T-helper 17 cell (primary cell): ENCODE measurements at places on chromosomes 16 and 17.
A peak's percentile ranks its signal among the peaks of the same experiment; 100 is the strongest.

GRCh38 chr17:784143-784542, 2.0 kb downstream of the MRM3 start:
- no peak for DNase-seq

DNA sequence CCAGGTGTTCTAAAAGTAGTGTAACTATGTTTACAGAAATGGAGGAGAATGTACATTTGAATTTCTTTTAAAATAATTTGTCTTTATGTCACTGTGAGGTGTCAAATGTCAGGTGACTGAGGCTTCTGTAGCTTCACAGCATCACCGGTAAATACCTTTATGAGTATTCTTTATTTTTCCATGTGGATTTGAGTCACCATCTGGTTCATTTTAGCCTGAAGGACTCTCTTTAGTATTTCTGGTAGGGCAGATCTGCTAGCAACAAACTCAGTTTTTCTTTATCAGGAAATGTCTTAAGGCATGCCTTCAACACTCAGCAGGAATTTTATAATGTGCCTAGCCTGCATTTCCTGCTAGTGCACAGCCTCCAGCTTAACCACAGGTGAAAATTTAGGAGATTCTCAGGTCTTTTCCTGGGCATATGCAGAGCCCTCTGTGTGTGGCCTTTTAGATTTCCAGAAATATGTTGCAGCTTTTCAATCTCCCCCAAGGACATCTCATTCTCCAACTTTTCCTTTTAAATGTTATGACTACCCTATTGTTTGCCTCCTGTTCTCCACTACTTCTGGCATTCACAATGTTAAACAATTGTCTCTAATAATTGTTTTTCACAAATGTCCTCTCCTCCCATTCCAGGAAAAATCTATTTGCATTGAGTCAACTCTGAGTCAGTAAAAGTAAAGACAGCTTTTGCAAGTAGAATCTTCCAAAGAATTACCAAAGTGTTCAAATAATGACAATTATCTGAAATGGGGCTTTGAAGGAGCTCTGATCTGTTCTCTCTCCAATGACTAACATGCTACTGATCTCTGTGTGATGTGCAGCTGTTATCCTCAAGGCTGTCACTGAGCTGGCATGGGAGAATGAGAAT, 239.4 kb upstream of the CPHXL start:
- DNase-seq: no peak

DNA sequence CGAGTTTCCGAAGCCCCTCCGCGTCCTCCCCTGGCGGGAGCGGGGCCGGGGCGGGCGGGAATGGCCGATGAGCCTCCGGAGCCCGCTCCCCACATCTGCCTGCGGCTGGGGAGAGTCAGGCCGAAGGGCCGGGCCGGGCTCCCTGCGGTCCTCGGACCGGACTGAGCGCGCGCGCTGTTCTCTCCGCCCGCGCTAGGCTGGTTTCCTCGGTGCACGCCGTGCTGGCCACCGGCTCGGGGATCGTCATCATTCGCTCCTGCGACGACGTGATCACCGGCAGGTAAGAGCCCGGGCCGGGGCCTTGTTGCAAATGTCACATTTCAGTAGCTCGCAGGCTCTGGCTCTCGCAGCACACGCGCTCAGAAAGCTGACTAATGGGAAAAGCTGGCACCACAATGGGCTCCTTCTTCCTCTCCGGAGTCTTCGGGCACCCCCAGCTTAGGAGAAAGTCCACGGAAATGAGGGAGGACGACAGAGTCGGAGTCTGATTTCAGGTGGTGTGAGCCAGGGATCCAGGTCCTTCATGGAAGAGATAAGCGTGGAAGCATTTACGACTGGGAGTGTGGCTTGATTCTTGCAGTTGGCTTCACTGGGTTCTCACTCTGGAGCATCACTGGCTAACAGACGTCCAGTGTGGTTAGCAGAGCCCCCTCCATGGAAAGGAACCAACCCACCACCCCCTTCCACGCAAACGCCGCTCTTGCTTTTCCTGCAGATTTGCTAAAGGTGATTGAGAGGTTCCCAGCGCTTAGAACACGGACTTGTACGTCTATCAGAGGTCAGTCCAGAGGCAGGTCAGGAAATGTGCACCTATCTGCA, 715 bp downstream of the TLCD3A start:
- no peak for DNase-seq

DNA sequence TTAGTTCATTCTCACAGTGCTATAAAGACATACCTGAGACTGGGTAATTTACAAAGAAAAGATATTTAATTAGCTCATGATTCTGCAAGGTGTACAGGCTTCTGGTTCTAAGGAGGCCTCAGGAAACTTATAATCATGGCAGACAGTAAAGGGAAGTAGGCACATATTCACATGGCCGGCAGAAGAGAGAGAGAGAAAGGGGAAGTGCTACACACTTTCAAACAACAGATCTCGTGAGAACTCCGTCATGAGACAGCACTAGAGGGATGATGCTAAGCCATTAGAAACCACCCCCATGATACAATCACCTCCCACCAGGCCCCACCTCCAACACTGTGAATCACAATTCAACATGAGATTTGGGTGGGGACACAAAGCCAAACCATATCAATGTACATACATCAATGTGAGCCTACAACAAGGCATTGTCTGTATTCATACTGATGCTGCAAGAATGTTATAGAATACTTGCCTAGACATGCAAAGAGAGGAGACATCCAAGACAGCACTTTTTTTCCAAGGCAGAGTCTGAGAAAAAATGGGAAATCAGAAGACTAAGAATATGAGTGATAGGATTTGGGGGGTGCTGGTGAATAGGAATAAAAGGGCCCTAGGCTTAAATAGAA, 114.8 kb upstream of the XYLT1 start:
- DNase-seq: no peak

DNA sequence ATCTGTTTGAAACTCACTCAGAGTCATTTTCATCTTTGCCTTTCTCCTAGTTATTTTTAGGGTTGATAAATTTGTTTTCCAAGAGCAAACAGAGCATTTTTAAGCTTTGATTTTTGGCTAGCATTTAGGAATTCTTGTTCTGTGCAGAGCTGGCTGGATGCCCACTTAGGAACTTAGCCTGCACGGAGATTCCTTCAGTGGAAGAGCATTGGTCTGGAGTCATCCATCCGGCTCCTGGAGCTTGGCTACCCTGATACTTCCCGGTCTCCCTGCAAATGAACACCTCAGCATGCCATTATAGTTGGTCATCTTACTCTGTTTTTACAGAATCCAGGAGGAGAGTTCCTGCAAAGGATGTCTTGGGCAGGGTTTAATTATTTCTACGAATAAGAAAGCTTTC, 57.1 kb downstream of the SPECC1 start:
- no peak for DNase-seq

GRCh38 chr17:58516644-58517377, 2.4 kb upstream of the MTMR4 start:
- DNase-seq: no peak

DNA sequence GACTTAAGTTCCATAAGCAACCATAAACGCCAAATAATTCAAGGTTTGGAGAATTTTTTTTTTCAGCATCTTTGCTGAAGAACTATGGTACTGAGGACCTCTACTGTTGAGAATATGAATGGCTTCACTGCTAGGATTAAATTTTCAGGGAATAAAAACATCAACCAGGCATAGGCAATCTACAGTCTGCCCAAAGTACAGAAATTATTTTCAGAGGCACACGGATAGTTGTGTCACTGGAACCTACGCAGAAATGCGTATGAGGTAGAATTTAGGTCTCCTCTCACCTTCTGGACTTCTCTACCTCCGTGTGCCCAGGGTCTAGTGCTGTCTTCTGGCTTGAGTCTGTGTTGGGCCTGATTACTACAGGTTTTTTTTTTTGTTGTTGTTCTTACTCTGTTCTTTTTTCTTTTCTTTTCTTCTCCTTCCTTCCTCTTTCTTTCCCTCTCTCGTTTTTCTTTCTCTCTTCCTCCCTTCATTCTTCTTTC, 39.7 kb downstream of the NACA2 start:
- DNase-seq: no peak

GRCh38 chr17:76867578-76868175, 527 bp upstream of the MGAT5B start:
- no peak for DNase-seq

GRCh38 chr16:3949287-3949686, 68.8 kb upstream of the CREBBP start:
- DNase-seq: no peak

GRCh38 chr16:72924927-72925630, 122.8 kb downstream of the ZFHX3 start:
- no peak for DNase-seq

DNA sequence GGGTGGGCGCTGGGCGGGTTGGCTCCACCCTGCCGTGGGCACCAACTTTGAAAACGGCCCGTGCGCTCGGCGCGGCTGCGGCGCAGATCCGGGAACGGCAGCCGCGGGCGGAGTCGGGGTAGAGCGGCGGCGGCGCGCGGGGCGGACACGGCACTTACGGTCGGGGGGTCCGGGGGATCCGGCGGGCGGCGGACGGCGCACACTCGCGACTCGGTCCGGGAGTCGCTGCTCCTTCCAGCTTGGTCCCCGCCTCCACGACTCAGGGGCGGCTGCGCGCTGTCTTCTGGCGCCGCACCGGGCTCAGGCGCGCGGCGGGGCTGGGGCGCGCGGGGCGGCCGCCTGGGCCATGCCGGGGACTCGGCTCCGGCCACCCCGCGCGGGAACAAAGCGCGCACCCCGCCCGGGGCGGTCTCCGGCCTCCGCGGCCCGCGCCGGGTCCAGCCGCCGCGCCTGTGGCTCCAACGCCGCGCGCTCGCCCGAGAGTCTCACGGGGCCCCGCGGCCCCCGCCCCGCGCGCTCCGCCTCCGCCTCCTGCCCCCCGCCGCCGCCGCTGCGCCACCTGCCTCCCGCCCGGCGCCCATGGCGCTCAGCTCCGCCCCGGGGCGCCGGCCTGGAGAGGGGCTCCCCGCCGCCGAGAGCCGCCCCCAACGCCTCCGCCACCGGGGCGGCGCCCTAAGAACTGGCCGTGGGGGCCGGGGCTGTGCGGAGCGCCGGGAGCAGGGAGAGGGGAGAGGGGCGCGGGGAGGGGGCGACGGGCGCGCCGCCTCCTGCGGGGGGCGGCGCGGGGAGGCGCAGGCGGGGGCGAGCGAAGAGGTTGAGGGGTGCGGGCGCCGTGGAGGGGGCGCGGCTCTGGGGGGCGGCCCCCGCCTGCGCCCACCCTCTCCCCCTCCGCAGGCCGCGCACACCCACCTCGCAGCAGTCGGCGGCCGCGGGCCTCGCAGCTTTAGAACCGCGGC, 35.9 kb downstream of the CBFA2T3 start:
- DNase-seq: no peak

DNA sequence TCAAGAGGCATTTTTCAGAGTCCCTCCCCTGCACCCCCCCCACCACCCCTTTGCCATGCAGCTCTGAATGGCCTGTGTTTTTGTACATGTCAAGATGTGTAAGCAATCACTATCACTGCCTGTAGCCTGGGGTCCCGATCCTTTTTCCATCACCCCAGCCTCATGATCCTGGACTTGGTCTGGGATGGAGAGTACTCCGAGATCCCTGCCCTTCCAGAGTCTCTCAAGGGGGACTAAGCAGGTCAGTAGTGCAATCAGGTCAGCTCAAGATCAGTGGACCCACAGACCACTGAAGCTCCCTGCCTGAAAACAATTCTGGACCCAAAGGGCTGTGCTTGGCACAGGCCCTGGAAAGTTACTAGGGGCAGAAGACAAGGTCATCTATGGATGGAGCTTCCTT, 7.5 kb upstream of the GJD3 start:
- DNase-seq: no peak

GRCh38 chr17:8222630-8223355, 12.4 kb upstream of the AURKB start:
- peak; percentile 82 for DNase-seq

DNA sequence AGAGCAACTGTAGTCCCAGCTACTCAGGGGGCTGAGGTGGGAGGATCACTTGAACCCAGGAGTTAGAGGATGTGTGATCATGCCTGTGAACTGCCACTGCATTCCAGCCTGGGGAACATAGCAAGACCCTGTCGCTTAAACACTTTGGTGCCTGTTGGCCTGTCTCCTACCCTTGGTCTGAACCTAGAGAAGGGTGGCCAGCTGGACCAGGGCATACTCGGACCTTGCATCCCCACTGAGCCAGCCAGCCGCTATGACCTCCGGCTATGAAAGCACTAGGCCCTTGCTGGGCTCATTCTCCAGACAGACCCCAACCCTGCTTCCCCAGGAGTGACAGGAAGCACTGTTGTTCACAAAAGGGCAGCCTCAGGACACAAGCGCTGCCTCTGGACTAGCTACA, 4.6 kb downstream of the IFT20 start:
- no peak for DNase-seq

DNA sequence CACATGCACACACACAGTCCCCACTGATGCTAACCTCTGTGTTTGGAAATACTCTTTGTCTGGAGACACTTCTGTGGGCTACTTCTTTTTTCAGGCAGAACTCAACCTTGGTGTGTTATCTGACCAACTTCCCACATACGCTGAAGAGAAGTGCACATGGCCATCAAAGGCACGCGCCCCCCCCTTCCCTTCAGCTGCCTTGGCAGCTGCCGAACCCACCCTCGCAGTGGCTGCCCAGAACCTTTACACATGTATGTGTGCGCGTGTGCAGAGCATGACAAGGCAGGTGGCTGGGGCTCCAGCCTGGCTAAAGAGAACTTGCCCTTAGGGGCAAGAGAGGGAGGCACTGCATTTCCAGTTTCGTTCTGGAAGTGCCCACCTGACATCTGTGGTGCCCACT, 3.9 kb downstream of the RAPGEFL1 start:
- no peak for DNase-seq

- DNase-seq: no peak
Observed at GRCh38 chr16:56982695-56983094, 6.7 kb upstream of the NLRC5 start.

DNA sequence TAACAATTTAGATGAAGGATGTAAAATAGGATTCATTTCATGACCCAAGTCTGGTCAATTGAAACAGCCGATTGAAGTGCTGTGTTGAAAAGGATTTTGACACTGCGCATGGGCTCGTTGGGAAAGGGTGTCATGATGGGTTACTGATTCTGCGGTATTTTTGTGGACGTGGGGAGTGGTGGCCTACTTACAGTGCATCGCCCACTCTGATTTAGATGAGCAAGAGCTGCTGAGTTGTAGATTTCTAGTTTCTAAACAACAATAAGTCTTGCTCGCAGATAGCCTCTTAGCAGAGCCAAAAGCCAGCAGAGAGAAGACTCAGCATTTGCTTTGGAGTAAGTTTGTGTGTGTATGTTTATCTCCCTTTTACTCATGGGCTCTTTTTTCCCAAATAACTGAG, 731.0 kb downstream of the MAF start:
- no peak for DNase-seq

DNA sequence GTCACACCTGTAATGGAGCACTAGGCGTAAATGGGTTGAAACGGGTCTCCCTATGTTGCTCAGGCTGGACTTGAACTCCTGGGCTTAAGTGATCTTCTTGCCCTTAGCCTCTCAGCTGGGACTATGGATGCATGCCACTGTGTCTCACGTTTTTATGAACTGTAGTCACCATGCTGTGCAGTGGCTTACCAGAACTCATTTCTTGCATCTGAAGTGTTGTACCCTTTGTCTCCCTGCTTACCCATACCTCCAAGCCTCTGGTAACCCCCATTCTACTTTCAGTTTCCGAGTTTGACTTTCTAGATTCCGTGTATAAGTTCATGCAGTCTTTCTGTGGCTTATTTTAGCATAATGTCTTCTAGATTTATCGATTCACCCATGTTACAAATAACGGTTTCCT, 7.7 kb downstream of the PYCARD start:
- no peak for DNase-seq
